ENCODE measurements at places on chromosomes 6 and 20.

DNA sequence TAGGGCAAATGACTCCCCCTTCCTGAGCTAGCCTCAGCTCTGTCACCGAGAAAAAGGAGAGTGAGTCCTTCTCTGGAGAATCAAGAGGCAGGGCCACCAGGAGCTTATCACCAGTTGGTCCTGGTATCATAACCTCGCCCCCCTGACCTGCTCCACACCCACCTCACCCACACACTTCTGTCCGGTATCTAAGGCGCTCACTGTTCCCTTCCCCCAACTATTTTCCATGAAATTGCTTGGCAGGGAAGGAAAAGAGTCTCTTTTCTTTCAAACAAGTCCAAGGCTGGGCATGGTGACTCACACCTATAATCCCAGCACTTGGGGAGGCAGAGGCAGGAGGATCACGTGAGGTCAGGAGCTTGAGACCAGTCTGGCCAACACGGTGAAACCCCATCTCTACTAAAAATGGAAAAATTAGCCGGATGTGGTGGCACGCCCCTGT is 77.6 kb downstream of the ZMYND8 start:
- no peak for DNase-seq

GRCh38 chr6:87742106-87742505 is 40.1 kb upstream of the AKIRIN2 start:
- DNase-seq = peak; percentile 43

DNA sequence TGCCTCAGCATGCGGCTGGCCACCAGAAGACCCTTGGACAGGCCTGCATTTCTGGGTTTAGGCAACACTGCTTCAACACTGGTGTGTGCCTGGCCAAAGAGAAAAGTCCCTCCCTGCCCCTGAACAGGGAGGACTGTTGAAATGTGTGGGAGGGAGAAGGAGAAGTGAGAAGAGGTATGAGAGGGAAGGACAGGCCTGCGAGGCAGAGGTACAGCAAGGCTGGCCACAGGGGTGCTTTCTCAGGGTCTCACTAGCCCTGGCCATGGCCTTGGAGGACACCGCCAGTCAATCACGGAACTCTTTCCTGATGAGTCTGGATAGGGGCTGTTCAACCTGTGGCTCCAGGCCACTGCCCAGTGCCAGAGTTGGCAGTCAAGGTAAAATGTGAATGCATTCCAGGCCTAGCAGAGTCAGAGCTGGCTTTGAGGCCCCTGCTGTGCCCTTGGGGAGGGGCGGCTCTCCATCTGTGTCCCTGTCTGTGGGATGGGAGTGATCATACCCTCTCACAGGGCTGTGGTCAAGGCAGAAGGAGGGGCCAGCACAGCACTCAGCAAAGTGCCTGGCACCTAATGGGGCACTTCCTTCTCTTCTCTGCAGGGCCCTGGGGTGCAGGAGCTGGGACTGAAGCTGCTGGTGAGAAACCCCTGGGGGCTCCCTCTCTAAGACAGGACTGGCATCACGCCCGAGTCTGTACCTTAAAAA is 43.2 kb upstream of the CDH22 start:
- DNase-seq = no peak

DNA sequence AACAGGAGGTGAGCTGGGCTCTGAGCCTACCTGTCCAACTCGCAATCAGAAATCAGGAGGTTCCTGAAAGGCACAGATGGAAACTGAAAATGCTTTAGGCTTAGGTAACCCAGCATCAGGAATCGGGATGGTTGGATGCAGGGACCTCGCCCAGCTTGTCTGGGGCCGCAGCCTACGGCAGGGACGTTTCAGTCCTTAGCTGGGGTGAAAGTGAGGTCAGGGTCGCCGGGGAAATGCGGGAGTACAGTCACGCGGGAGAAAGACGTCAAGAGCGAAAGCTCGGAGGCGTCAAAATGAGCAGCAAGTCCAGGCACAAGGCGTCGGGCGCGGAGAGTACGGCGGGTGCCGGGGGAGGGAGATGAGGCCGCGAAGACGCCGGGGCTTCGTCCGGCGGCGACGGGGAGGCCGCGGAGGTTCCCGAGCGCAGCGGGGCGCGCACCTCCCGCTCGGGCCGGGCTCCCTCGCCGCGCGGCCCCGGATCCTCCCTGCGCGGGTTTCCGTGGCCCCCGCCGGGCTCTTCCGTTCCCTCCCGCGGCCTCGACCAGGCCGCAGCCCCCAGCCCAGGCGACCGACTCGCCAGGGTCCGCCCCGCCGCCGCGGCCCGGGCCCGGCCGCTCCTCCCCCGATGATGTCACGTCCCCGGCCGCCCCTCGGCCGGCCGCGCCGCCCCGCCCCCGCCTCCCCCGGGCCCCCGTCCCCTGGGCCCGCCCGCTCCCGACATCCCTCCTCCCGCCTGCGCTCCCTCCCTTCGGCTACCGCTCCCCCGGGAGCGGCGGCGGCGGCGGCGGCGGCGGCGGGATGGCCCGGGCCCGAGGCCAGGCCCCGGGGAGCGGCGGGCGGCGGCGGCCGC is at the start of gene EBF4:
Gene EBF4, plus strand, starts transcription at position 745 of the 850 bp plus-strand sequence. CDS start 866 bp downstream, outside the sequence.
- no peak for DNase-seq

GRCh38 chr6:129767776-129768485 is 58.0 kb upstream of the ARHGAP18 start:
- DNase-seq = no peak

GRCh38 chr20:55761100-55761499 is 244.2 kb downstream of the CBLN4 start:
- no peak for DNase-seq

- DNase-seq = no peak
Measured at GRCh38 chr6:158150701-158151100, 17.4 kb downstream of the SERAC1 start.

- DNase-seq = no peak
Measured at GRCh38 chr6:85585741-85586140, 7.9 kb downstream of the SNX14 start.

GRCh38 chr6:3220366-3220765 is 7.1 kb downstream of the TUBB2B start:
- no peak for DNase-seq

DNA sequence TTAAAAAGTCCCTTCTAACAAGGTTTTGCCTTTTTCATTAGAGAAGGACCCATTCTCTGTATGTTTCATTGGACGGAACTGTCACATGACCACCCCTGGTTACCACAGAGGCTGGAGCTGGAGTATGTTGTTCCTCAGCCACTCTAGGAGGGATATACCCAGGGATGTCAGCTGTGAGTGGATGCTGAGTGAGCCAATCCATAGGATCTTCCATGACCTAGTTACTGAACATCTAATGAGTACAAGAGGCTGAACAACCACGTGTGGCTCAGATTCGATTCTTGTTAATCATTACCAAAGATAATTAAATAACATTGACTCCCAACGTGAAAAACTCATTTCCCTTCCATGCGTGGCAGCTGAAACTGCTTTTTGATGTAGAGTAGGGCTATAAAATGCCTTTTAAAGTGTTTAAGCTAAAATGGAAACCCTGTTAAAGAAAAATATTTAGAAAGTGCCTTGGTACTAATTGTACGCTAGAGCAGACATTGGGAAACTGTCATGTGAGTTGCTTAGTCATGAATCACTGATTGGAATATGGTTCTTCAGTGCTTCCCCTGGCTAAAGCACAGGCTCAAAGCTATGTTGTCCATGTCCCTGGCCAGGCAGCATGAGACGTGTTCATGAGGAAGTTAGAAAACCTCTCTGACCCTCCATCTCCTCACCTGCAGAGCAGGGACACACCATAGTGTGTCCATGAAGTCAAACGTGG is 256.1 kb downstream of the ZNF217 start:
- DNase-seq = no peak

GRCh38 chr20:58652606-58653294 is 1.7 kb downstream of the STX16 start:
- no peak for DNase-seq

DNA sequence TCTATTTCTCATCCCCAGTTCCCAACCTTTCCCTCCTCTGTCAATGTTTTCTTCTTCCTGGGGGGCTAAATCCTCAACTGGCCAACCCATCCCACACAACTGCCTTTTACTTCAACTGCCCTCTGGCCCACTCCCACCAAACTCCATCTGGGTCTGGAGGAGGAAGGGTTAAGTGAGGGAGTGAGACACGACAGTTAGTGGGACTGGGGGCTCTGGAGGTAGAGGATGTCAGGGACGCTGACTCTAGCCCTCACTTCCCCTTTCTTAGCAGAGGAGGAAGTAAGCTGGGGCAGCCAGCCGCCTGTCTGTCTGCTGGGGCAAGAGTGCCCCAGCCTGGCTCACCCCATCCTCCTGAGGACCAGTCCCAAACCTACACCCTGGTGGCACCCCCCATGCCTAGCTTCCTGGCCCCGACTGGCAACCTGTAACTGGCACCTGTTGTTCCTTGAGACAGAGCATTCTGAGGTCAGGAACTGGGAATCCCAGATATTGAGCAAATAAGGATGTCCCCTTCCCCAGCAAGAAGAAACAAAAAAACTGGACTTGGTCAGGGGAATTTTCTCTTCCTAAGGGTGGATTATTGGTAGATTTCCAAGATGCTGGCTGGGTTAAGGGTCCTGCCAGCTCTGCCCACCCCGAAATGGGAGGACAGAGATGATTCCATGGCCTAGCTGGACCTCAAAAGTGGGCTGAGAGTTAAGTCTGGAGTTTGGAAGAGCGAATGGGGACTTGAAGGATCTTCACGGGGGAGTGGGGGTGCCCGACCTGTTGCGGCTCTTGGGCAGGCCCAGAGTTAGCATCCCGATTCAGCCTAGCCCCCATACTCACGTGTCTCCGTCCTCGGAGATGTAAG is 971 bp downstream of the NFKBIE start:
- no peak for DNase-seq

DNA sequence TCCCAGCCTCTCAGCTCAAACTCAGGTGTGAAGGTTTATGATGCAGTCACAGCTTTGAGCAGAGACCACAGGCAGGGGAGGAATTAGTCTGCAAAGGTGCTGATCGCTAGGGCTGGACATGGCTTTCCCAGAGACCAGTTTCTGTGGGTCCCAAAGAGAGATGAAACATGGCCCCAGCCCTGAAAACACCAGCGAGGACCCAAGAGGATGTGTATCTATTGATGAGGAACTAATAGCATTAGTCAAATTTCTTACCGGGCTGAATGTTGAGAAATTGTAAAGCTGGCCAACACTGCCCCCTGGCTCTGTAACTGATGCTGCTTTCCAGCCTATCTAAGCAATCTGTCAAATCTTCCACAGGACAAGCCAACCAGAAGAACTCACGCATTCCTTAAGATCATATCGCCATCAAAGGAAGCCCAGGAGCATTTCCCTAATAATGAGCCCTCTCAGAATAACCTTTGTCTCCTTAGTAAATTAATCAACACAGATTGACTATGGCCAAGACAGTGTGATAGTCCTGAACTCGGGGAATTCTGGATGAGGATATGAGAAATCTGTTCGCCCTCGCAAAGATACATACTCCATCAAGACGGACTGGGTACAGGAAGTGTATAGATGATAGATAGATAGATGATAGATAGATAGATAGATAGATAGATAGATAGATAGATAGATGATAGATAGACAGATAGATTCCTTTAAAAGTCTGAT is 7.8 kb upstream of the ACSS1 start:
- DNase-seq = peak; percentile 21

DNA sequence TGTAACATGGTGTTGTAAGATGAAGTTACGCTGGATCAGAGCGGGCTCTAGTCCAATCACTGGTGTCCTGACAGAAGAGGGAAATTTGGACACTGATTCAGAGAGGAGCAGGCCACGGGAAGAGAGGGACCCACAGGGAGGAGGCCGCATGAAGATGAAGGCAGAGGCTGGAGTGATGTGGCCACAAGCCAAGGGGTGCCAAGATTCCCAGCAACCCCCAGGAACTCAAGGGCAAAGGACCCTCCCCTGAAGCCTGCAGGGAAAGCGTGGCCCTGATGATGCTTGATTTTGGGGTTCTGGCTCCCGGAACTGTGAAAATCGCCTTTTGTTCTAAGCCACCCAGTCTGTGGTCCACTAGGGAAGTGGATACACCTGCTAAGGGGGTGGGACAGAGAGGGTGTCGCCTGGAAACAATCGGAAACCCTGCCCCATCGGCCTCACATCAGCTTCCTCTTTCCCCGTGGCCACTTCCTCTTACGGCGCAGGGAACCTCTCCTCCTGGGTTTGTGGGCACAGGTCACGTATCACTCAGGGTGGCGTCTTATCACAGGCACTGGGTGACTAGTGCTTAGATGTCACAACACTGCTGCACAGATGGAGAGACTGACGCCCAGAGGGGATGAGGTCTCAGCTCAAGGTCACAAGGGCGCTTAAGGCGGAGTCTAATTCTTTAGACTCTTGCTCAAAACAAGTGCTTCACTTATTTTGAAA is 58.0 kb downstream of the SULF2 start:
- peak; percentile 72 for DNase-seq

DNA sequence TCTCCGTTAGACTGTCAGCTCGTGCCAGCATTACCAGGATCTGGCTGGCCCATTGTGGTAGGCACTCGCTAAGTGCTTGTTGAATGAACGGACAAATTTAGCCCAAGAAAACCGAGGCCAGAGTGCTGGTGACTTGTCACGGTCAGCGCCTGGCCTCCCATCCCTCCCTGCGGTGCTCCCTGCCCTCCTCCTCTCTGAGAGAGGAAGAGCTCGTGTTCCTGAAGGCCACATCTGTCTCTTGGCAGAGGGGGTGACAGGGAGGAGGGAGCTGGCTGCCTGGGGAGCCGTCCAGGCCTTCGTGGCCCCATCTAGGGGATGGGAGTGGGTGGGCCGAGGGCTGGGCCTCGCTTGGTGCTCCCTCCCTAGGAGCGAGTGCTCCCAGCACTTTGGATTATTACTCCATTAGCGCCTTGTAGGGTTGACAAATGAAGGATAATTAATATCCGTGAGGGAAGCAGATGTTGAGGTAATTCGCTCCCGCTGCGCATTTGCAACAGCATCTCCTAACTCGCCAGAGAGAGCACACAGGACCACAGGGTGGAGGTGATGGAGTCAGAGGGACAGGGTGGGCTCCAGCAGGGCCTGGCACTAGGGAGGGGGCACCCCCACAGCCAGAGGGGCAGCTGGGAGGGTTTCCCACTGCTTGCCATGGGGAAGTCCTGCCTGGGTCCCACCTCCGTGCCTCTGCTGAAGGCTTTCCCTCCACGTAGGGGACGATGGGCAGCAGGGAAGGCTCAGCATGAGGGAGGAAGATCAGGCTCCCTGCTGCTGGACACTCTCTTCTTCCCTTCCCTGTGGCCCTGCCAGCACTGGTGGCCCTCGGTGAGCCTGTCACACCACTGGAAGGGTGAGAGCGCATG is 37.0 kb downstream of the VSTM2L start:
- no peak for DNase-seq

GRCh38 chr6:36120979-36121786 is 9.1 kb upstream of the MAPK13 start:
- peak; percentile 52 for DNase-seq

DNA sequence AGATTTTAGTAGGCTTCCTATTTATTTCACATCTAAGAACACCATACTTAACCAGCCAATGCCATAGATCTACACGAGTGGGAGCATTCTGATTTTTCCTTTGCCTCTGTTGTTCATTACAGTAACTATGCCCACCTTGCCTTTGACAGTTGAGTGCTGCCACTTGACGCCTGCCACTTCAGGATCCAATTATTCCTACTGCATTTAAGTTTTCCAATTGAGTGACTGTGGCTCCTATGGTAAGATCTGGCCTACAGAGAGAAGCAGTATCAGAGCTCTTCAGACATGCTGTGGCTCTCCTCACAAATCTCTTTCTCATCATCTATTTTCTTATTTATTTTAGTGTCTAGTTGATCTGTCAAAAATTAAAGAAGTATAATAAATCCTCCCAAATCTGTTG is 403.0 kb upstream of the SPTLC3 start:
- no peak for DNase-seq

GRCh38 chr6:132344811-132345210 is 56.5 kb downstream of the MOXD1 start:
- no peak for DNase-seq

GRCh38 chr6:107711412-107712236 is 112.5 kb downstream of the SCML4 start:
- DNase-seq = no peak
